ENCODE measurements at places on chromosomes 2 and 18.

GRCh38 chr2:202135091-202135874, 62.2 kb downstream of the KIAA2012 start:
- no peak for DNase-seq

- DNase-seq = no peak
Observed at GRCh38 chr2:11074246-11074820, 80.9 kb upstream of the SLC66A3 start.

DNA sequence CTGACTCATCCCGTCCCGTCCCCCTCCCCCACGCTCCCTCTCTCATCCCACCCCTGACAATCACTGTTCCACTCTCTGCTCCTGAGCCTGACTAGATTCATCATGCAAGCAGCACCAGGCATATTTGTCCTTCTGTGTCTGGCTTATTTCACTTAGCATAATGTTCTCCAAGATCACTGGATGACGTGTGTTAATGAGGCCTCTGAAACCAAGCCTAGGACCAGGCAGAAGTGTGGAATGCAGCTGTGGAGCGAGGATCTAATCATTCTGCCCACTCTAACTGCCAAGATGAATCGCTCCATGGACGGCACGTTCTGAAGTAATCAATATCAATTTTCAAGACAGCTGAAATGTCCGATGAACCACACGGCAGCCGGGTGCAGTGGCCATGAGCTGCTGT, 122.4 kb upstream of the ZNF236 start:
- no peak for DNase-seq

GRCh38 chr18:80042785-80043184, 8.6 kb downstream of the RBFA start:
- no peak for DNase-seq

DNA sequence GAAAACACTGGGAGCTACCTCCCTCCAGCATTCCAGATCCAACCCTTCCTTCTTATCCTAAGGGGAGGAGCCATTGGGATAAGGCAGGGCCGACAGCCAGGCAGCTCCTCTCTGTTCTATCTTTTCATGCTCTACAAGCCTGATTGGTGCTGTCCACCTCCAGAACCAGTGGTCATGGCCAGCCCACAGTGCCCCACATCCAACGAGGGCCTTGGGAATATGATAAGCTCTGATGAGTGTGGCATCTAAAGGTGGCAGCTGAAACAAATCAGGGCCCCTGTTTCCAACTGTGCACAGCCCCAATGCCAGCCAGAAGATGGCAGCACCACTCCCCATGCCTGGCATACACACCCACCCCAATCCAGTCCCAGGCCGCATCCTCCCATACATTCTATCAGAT, 329.3 kb downstream of the C1D start:
- DNase-seq = no peak

Measured in CD14-positive monocyte (primary cell).